Left renal cortex interstitium (tissue), 4 donors: ENCODE measurements at places on chromosomes 3 and 15.

GRCh38 chr3:128083980-128084674 lies 31.9 kb downstream of the SEC61A1 start:
- DNase-seq: no peak

GRCh38 chr3:147415286-147415685 lies 6.1 kb downstream of the ZIC1 start:
- DNase-seq: no peak

DNA sequence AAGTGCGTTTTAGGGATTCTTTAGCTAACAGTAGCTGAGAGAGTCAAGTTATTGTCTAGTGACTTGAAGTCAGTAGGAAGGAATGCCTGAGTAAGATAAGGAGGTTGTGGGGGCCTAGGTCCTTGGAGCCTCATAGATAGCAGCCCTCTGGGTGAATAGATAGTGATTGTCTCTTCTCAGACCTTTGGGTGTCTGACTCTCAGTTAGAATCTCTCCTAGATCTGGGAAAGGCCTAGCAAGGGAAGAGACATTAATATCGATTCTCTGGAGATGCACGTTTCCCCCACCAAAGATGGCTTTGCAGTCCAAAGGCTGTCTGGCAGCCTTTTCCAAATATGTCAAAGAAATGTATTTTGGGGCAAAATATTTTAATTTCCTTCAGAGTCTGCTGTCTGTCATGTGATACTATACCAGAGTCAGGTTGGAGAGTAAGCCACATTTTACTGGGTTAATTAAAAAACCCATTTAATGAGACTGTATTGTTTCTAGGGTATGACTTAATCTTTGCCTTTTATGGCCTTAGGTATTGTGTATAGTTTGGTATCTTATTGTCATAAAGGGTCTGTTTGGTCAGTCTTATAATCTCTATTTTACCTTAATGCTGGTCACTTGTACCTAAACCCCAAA lies 92.2 kb downstream of the ST6GAL1 start:
- DNase-seq: no peak

DNA sequence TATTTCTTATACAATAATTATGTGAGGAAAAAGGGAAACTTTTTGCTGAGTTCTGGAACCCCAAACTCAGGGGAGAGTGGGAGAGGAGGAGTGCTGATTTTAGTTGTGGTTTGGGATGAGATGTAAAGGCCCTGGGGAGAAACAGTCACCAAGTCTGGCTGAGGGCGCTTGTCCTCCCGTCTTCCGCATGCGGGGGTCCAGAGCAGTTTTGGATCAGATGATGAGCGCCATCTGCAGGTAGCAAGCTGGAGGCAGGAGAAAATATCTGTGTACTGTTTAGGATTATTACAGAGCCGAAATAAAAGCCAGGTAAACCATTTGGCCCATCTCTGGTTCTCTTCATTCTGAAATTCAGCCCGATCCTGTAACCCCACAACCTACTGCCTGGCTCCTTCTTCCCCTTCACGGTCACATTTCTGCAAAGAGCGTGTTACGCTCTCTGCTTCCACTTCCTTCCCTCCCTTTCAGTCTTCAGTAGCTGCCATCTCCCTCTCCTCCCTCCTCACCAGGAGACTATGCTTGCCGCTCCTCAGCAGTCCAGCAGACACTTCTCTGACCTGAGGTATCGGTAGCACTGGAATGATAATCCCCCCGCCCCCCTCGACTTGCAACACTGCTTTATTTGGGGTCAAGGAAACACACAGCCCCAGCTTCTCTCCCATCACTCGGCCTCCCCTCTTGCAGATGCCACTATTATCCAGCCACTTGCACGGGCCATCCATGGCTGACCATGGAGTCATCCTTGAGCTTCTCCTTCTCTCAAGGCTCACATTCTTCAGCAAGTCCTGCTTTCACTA lies 1.4 kb upstream of the PARP14 start:
- peak; percentile 69 for DNase-seq

DNA sequence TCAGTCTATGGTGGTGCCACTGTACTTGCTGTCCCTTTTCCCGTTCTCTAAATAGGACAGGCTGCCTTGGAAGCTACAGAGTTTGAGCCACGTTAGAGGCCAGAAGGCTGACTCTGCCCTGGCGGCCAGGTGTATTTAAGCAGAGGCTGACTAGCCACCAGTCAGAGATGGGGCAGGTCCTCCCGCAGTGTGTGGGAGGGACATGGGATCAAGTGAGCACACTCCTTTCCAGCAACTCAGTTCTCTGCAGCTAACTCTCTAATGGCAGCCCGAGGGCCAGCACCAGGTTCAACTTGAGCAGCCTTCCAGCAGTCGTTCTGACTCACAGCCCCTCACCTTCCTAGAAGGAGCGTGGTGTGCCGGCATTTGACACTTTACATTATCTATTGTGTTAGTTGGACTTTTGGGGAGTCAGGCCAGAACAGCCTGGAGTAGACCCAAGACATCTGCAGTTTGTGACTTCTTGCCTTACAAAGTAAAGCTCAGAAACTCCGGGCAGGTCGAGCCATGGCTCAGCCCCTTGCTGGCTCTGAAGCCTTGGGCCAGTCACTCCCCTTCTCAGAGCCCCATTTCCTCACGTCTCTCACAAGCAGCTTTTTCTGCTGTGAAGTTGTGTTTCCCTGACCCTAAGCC lies 46.7 kb upstream of the MYZAP start:
- no peak for DNase-seq

GRCh38 chr3:126998728-126999127 lies 15.8 kb downstream of the PLXNA1 start:
- no peak for DNase-seq

DNA sequence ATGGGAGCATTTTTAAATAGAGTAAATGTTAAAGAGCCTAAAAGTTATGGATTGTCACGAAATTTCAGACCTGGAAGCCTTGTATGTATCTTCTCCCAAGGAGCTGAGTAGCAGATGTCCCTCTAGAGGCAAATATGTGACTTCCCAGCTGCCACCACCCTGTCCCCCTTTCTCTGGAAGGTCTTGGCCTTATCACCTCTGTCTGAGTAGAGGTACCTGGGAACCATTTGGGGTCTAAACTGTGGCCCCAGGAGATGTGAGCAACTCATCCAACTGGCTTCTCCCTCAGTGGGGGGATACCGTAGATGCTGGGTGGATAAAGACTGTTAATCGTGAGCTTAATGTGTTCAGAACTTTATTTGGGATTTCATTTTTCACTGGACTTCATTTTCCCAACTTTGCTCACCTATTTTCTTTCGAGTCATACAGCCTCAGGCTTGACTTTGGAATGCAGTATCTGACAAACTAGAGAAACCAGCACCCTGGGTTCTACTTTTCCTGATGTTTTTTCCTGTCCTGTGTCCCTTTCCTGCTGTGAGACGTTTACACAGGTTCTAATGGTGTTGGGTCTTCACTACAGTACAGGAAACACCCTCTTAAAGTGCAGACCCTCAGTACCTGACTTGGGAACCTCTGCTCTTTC lies 53.3 kb upstream of the CCR4 start:
- DNase-seq: no peak

DNA sequence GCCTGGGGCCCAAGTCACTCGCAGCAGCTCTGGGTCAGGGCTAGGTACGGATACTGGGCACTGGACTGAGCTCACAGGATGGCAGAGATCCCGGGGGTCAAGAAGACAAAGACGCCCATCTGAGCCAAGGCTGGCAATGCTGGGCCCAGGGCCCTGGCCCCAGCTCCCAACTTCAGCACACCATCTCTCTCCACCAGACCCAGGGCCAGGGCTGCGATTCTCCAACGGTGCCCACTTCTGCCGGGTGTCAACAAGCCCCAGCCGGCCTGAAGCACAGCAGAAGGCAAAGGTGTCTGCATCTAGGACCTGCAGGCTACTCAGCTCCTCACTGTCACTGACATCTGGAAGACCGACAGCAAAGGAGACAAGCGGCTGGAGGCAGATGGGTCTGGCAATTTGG lies 8.6 kb downstream of the WDR73 start:
- DNase-seq: no peak

DNA sequence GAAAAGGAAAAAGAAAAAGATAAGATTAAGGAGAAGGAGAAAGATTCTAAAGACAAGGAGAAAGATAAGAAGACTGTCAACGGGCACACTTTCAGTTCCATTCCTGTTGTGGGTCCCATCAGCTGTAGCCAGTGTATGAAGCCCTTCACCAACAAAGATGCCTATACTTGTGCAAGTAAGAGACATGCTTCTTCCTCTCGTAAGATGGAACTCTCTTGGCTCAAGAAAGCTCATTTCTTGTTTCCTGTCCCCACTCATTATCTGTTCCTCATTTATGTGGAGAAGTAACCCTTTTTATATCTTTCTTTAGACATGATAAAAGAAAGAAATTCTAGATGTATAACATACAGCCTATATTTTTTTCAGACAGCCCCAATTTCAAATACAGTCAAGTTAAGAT lies 101.4 kb downstream of the KLHL25 start:
- DNase-seq: no peak

DNA sequence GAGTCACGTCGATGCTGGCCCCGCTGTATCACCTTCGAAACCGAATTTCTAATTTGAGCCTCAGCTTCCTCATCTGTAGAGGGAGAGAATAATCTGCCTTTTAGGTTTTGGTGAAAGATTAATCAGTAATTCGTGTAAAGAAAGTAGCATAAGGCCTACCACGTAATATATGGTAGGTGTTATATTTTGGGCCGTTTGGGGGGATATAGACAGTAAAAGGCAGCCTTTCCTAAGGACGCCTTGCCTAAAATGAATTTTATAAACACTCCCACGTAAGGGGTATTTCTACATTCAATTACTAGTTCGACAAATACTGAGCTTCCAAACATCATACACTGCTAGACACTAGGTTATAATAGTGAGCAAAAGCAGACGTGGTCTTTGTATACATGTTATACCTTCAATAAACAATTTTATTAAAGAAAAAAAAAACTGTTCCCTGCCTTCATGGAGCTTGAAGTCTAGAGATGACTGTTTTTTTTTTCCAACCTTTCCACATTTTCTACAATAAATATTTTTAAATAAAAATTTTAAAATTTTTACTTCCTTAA lies 737 bp downstream of the JAGN1 start:
- DNase-seq: no peak
